Stimulated activated CD8-positive, alpha-beta memory T cell treated with anti-CD3 and anti-CD28 coated beads, Interleukin-7, amount 100 ng/mL, for 1 hour (primary cell): ENCODE measurements at places on chromosomes 4 and X.

DNA sequence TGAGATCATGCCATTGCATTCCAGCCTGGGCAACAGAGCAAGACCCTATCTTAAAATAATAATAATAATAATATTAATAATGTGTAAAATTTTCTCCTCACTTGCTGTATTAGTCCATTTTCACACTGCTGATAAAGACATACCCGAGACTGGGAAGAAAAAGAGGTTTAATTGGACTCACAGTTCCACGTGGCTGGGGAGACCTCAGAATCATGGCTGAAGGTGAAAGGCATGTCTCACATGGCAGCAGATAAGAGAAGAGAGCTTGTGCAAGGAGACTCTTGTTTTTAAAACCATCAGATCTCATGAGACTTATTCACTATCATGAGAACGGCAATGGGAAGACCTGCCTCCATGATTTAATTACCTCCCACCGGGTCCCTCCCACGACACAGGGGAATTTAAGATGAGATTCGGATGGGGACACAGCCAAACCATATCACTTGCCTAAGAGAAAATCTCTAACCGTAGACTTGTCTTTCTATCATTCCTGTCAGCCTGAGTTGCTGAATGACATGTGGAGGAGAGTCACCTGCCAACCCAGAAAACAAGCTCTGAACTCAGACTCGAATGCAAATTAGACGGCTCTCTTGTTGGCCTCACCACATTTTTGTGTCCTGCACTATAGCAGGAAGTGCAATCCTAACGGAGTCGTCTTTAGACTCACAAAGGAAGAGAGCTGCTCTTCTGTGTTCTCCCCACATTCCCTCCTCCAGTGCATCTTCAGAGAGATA, 51.9 kb upstream of the DCTD start:
- no peak for DNase-seq

- no peak for DNase-seq
These were observed 982.4 kb upstream of the HS3ST1 start for GRCh38 chr4:12411072-12411471.

DNA sequence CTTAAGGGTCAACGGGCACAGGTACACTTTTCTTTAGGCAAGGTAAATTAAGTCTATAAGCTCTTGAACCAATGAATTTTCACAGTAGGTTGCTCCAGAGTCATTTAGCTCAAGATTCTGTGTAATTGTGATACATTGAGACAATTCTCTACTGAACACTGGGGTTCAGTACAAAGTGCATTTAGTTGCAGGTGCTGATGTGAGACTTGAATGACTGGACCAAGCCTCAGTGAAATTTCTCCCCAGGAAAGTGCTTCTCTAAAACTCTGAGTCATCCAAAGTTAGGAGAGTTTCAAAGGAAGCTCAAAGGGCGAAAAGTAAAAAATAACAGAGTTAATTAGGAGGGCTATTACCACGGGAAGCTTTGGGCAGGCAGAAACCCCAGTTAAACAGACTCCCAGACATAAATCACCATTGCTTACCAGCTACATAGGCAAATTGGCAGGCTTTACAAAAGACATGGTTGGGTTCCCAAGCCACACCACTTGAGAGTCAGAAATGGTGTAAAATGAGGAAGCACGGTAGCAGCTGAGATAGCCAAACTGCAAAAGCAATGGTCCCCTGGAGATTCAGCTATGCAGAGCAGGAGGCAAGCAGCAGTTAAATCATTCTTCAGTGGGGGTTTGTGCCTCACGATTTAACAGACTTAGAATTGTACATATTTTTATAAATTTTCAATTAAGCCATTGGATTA, 202.6 kb downstream of the PCDH19 start:
- DNase-seq = no peak

DNA sequence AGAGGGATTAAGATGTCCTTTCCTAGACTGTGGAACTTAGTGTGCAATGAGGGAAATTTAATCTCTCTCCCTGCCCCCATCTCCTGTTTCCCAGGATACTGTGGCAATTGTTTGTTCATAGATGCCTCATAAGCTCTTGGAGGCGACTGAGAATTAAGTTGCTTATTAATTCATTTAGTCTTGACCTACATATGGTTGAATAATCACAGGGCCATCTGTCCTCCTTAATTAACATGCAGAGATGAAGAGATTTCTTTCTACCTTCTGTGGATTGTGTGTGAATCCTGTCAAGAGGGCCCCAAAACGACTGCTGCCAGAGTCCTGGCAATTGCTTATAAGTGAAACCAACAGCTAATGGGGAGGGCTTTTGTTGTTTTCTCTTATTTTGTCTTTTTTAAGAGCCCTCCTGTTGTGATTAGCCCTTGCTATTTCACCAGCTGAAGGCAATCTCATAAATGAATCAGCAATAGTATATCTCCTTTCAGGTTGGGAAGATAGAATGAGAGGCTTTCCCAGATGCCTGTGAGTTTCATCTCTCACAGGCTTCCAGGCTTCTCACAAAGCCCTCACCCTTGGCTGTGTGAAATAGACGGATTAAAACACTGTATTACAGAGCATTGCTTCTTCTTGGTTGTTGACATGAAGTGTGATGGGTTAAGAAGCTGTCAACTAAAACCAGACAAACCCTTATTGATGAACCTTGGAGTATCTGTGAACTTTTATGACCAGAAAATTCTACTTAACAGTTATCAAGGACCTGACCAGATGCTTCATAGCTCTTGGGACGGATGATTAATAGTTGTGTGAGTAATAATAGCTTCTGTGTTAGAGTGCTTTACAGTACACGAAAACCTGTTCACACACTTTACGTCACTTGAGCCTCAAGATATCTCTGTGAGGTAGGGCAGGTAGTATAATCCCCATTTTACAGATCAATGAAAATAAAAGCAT, 58.5 kb downstream of the PGRMC2 start:
- no peak for DNase-seq

DNA sequence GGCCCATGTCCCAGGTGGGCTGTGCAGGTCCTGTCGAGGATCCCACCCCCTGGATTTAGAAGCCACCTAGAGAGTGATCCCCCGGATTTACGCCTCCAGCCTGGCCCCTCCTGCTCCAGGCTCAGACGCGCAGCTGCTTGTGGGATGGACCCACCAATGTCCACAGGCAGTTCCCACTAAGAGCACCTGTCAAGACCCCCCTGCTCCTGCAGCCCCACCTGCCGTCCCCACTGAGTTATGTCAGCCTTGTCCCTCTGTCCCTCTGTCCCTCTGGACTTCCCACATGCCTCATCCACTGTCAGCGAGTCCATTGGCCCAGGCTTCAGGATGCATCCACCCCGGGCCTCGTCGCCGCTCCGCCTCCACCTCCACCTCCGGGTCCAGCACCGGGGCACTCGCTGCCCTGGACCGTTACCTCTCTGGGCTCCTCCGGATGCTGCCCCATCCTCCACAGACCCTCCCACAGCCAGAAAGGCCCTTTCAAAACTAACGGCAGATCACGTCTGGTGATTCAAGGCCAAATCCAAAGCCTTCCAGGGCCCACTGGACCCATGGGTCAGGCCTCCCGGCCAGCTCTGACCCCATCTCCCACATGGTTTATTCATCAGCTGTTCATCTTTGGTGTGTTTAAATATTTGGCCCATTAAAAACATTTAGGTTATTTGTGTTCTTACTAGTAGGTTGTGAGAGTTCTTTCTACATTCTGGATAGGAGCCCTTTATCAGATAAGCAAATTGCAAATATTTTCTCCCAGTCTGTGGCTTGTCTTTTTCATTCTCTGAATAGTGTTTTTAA, 28.3 kb downstream of the HTRA3 start:
- no peak for DNase-seq

GRCh38 chr4:187158003-187158402, 434.3 kb upstream of the FAT1 start:
- no peak for DNase-seq

- no peak for DNase-seq
These were observed 16.6 kb downstream of the GPKOW start for GRCh38 chrX:49106930-49107329.

DNA sequence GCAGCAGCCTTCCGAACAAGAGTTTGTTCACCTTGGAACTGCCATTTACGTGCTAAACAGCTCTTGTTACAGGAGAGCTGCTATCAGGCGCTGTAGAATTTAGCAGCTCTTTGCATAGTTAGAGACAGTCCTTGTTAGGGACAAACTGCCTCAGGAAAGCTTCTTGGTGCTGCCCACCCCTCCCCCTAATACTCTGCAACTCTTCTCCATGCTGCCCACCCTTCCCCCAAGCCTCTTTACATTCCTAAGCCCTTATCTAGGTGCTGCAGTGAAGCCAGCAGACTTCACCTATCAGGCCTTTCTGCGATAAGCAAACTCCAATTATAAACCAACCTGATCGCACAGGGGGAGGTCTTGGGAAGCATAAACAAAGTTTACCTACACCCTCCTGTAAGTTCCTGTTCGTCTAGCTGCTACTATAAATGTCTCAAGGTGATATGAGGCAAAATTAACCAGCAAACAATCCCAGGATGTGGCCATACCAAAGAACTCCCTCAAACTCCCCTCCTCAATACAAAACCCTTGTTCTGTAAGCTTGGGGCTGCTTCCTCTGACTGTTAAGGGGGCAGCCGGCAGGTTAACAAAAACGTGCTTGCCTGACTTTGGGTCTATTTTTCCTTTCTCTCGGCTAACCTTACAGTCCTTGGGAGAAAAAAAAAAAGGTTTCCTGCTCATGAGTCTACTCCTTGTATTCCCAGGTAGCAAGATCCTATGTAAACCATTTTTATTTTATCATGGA, 74.0 kb upstream of the GC start:
- DNase-seq = no peak

- no peak for DNase-seq
These were observed 20.1 kb downstream of the SLC7A11 start for GRCh38 chr4:138222046-138222445.

- no peak for DNase-seq
These were observed 339.0 kb upstream of the BOD1L1 start for GRCh38 chr4:13966231-13967195.

- no peak for DNase-seq
These were observed 172.9 kb downstream of the PRDM5 start for GRCh38 chr4:120749445-120750151.

DNA sequence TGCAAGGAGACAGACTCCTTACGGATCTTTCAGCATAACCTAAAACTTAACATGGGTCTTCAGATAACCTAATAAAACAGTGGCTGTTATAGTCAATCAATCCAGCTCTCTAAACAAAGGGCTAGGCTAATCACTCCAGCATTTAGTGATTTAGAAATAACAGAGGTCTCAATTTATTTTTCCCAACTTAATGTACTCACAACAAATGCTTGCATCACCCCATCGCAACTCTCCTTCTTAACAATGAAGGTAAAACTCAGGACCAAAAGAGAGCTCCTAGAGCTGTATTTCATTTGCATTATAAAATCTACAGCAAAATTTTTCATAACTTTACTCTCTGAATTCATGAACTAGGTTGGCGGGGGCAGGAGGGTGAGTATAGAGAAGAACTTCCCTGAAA, 1.1 kb downstream of the LIN54 start:
- no peak for DNase-seq

GRCh38 chr4:128454881-128455280, 167.3 kb upstream of the PGRMC2 start:
- no peak for DNase-seq

DNA sequence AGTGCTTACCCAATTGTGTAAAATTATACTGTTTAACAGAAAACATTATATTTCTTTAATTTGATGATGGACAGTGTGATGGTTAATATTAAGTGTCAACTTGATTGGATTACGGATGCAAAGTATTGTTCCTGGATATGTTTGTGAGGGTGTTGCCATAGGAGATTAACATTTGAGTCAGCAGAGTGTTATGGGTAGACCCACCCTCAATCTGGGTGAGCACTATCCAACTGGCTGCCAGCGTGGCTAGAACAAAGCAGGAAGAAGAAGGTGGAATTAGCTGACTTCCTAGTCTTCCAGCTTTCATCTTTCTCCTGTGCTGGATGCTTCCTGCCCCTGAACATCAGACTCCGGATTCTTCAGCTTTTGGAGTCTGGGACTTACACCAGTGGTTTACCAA, 42.1 kb downstream of the HS6ST2 start:
- DNase-seq = no peak

- no peak for DNase-seq
These were observed 1.8 kb upstream of the RENBP start for GRCh38 chrX:153945956-153946943.

DNA sequence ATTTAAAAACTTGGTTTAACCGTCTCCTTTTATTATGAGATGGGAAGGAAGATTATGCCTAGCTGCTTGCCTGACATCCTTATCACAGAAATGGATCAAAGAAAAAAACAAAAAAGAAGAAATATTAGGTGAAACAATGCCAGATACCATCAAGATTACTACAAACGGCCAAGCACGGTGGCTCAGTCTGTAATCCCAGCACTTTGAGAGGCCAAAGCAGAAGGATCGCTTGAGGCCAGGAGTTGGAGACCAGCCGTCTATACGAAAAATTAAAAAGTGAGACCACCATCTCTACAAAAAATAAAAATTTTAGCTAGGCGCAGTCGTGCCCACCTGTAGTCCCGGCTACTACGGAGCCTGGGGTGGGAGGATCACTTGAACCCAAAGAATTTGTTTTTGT, 2.3 kb downstream of the FRYL start:
- DNase-seq = no peak

DNA sequence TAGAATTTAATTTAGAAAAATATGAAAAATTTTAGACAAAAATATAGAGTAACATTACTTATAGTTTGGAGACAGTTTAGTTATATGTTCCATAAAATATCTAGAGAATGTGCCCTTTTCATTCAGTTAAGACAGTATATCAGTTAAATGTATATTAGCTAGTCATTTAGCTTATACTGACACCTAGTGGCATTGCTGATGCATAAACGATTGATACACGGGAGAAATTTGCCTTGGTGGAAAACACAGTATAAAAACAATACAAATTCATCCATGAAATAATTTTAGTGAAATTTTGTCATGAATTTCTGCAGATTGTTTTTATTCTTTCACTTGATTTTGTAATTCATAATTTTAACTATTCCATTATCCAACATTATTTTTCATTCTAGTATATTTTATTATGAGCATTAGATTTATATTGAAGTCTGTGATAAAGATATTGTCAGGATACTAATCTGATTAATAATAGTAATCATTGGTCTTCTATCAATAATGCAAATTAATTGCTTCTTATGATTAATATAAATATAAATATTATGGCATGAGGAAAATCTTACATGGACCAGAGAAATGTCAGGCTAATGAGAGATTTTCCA, 219.0 kb downstream of the TLL1 start:
- no peak for DNase-seq

GRCh38 chr4:22071749-22072148, 123.2 kb upstream of the KCNIP4 start:
- no peak for DNase-seq

DNA sequence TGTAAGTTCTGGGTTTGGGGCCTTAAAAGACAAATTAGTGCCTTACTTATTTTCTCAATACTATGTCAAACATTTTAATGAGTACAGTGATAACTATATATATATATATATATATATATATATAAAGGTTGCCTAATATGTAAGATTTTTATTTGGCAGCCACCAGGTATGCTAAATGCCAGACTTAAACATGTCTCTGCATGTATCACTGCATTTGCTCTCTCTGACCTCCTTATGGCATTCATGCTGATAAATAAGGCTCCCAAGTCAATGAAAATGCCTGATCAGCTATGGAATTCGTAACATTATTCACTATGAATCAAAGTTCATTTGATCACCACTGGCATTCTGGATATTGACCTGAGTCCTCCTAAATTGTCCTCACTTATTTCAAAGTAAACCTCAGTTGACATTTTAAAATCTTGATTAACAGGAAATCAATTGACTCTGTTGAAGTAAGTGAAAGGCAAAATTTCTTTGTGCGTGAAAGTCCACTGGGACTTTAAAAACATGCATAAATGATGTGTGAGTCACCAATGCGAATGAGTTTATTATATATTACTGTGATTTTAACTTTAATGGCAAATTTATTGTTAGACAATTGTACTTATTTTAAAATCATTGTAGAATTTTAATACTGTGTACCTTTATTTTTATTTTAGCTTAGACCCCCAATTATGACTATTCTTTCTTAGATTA, 29.2 kb upstream of the AREG start:
- DNase-seq = no peak
